Transverse colon (tissue), 4 donors: ENCODE measurements at places on chromosomes 5 and 9. TPM values are rescaled to one million over a fixed set of nuclear protein-coding genes. Genes with fewer than 3 reads are reported as not detected.

RAB3C gene
- 0.55 TPM for total RNA-seq

PCDHA1 gene
- total RNA-seq, result not detected

GRM6 gene
- not detected for total RNA-seq

DDX4 gene
- not detected for total RNA-seq

FAM221B gene
- 0.14 TPM for total RNA-seq

SLC6A3 gene
- not detected for total RNA-seq

SARDH gene
- total RNA-seq, result 0.68 TPM

MARCHF3 gene
- 20.3 TPM for total RNA-seq

LVRN gene
- 7.6 TPM for total RNA-seq

PCDHGB4 gene
- total RNA-seq, result 4.1 TPM

FREM1 gene
- total RNA-seq, result 5.5 TPM

FYB1 gene
- 38.5 TPM for total RNA-seq

OR1J2 gene
- total RNA-seq, result not detected

LAMC3 gene
- 4.9 TPM for total RNA-seq

ROR2 gene
- 23.2 TPM for total RNA-seq

NR4A3 gene
- 1.9 TPM for total RNA-seq

PRRX2 gene
- not detected for total RNA-seq

FBXO38 gene
- 182 TPM for total RNA-seq

PCDHA12 gene
- total RNA-seq, result 0.80 TPM

CEL gene
- 0.48 TPM for total RNA-seq

FOXD4L4 gene
- total RNA-seq, result not detected

PCDHGA12 gene
- total RNA-seq, result 4.4 TPM

SCGB3A2 gene
- not detected for total RNA-seq

PCDHGB1 gene
- total RNA-seq, result 0.96 TPM

ZNF454 gene
- not detected for total RNA-seq

SLCO4C1 gene
- not detected for total RNA-seq

MTRR gene
- total RNA-seq, result 35.8 TPM

GPR150 gene
- total RNA-seq, result 0.60 TPM

SAP30L gene
- total RNA-seq, result 35.2 TPM

NEURL1B gene
- total RNA-seq, result 84.0 TPM

QRFP gene
- not detected for total RNA-seq

EGFLAM gene
- not detected for total RNA-seq

ARRDC1 gene
- total RNA-seq, result 513 TPM

HMMR gene
- total RNA-seq, result 1.9 TPM

TNC gene
- 29.4 TPM for total RNA-seq

PFN3 gene
- total RNA-seq, result not detected

PRR7 gene
- total RNA-seq, result 2.5 TPM

PCDHGC3 gene
- total RNA-seq, result 17.0 TPM

NIPAL4 gene
- total RNA-seq, result 0.48 TPM

SPATA9 gene
- not detected for total RNA-seq

IL3 gene
- not detected for total RNA-seq

SLC35D2 gene
- total RNA-seq, result 88.1 TPM

ITGA1 gene
- 46.0 TPM for total RNA-seq

SV2C gene
- total RNA-seq, result 2.6 TPM

BHMT2 gene
- 1.9 TPM for total RNA-seq

PCDHGA6 gene
- total RNA-seq, result 7.5 TPM

PCDH1 gene
- 92.5 TPM for total RNA-seq

ACTBL2 gene
- total RNA-seq, result not detected

HAVCR2 gene
- total RNA-seq, result 4.4 TPM

C9 gene
- not detected for total RNA-seq

WNT8A gene
- not detected for total RNA-seq

TYRP1 gene
- total RNA-seq, result not detected

BTNL8 gene
- 60.8 TPM for total RNA-seq

EFNA5 gene
- total RNA-seq, result 1.5 TPM

ECM2 gene
- 2.5 TPM for total RNA-seq

TGFBI gene
- 22.4 TPM for total RNA-seq

AMBP gene
- total RNA-seq, result not detected
